Fibroblast of skin of abdomen (primary cell): ENCODE measurements at places on chromosomes 12 and 14.

DNA sequence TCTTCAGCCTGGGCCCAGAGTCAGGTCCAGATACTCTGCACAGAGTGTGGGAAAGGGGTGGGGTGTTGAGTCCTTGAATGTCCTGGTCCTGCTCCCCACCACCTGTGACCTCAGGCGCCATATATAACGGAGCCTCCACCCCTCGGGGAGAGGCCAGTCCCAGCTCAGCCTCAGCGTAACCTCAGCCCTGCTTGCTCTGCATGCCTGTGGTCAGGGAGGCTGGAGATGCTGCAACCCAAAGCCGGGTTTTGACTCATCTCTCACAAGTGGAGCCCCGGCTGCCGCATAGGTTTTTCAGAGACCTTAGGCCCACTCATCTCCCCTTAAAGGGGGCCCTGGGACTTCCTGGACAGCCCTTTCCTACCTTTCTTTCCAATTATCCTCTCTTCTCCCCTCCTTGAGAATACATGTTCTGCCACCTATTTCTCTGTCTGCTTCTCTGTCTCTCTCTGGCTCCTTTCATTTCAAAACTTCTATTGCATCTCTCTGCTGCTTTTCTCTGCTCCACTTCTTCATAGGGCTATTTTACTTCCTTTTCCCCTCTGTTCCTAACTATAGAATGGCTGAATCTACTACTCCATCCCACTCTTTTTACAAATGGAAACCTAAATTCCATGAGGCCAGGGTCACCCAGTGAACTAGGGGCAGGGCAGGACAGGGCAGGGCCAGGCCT, 1.2 kb downstream of the ITGB7 start:
- DNase-seq, result peak; percentile 86

- DNase-seq, result peak; percentile 37
Observed at GRCh38 chr12:22312336-22312735, 22.2 kb downstream of the ST8SIA1 start.

DNA sequence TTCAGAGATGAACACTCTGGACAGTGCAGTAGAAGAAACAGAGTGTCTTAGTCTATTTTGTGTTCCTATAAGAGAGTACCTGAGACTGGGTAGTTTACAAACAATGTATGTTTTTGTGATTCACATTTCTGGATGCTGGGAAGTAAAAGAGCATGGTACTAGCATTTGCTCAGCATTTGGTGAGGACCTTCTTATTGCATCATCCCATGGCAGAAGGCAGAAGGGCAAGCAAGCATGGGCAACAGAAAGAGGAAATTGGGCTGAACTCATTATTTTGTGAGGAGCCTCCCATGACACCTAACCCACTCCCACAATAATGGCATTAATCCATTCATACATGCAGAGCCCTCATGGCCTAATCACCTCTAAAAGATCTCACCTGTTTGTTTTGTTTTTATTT, 8.0 kb downstream of the ANKS1B start:
- no peak for DNase-seq

- DNase-seq, result peak; percentile 97
Observed at GRCh38 chr14:68779761-68780323, 13.0 kb downstream of the ZFP36L1 start.

- DNase-seq, result no peak
Observed at GRCh38 chr14:90305176-90305601, 26.6 kb downstream of the NRDE2 start.

DNA sequence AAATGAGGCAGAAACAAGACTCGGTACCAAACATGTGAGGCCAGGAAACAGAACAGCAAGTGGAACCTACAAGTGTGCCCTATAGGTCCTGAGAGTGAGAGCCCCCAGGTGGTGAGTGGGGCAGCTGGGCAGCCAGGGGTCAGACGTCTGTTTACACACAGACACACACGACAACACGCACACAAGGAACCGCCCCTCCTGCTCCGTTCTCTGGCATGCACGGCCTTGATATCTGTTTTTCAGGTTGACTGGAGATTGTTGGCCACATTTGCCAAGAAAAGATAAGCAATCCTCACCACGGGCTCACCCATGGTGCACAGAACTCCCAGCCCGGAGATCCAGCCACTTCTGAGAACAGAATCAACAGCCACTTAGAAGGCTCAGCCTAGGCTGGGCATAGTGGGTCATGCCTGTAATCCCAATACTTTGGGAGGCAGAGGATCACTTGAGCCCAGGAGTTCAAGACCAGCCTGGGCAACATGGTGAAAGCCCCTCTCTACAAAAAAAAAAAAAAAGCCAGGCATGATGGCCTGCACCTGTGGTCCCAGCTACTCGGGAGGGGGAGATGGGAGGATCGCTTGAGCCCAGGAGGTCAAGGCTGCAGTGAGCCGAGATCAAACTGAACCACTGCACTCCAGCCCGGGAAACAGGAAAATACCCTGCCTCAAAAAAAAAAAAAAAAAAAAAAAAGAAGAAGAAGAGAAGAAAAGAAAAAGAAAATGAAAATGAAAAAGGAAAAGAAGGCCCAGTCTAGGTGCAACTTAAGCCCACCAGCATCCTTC, 19.4 kb upstream of the EIF5 start:
- DNase-seq, result no peak

- peak; percentile 77 for DNase-seq
Observed at GRCh38 chr14:50675597-50675996, 7.5 kb upstream of the SAV1 start.

- DNase-seq, result no peak
Observed at GRCh38 chr12:52899338-52900035, 5.4 kb downstream of the KRT8 start.

- DNase-seq, result no peak
Observed at GRCh38 chr12:116630762-116631161, 71.6 kb downstream of the MAP1LC3B2 start.
